ENCODE measurements at places on chromosomes 3 and 15. TPM values are rescaled to one million over a fixed set of nuclear protein-coding genes. Genes with fewer than 3 reads are reported as not detected.

GRCh38 chr3:139100821-139101220, 56.1 kb upstream of the PRR23C start:
- DNase-seq, result no peak

- no peak for DNase-seq
Measured at GRCh38 chr15:64574301-64575017, 114.1 kb downstream of the ZNF609 start.

DNA sequence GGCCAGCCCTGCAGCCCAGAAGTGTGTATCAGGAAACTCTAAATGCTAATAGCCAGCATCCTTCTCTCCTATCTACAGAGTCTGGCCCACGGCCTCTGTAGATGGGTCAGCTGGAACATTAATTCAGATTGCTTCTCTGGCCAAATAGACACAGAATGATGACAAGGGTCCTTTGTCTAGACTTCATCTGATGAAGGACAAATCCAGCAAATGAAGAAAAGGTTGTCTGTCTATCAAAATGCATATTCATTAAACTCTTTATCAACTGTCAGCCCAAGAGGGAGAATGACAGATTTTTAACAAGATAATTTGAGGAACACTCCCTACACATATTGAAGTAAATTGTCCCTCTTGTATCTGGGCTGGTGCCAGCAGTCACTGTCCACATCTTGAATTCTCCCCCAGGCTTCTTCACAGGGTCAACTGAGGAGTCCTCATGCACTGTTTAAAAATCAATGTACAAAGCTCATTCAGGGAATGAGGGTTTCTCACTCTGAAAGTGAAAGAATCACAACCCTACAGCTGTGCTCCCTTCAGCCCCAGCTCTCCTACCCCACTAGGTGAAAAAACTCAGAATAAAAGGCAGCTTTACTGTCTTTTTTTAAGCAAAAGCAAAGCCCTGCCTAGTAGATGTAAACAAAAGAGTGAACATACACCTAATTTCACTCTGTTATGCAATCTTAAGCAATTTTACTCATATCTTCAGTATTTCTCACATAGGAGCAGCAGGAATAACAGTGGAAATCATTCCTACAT, 507.7 kb downstream of the IGSF11 start:
- no peak for DNase-seq

GRCh38 chr3:7029562-7029961, 168.6 kb downstream of the GRM7 start:
- DNase-seq, result no peak

The DCLK3 gene
- not detected for polyA plus RNA-seq

GRCh38 chr15:36622197-36622795, 42.9 kb downstream of the CDIN1 start:
- no peak for DNase-seq

The CCDC80 gene
- polyA plus RNA-seq, result not detected

The MEGF11 gene
- polyA plus RNA-seq, result not detected

- no peak for DNase-seq
Measured at GRCh38 chr3:48370333-48370713, 1.7 kb upstream of the FBXW12 start.

DNA sequence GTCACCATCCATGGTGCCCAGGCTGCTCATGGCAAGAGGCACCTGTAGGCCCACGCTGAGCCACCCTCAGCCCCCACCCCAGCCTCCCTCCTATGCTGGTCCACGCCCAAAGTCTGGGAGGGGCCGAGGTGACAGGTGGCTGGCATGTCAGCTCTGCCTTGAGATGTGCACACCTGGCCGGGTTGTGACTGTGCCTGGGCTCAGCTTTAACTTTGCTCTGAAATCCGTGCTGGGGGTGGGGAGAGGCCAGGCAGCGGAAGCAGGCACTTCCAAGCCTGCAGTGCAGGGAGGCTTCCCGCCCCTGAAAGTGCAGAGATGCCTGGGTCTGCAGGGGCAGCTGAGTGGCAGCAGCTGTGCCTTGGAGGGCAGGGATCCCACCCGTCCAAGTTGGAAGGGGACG, 1124.8 kb downstream of the SI start:
- DNase-seq, result no peak

The KCNMB3 gene
- not detected for polyA plus RNA-seq

The CD200R1 gene
- 1.4 TPM for polyA plus RNA-seq

The SEMA3B gene
- not detected for polyA plus RNA-seq

All from immature natural killer cell (primary cell).